ENCODE measurements at places on chromosomes 1 and 21. TPM values are rescaled to one million over a fixed set of nuclear protein-coding genes. Genes with fewer than 3 reads are reported as not detected.

DNA sequence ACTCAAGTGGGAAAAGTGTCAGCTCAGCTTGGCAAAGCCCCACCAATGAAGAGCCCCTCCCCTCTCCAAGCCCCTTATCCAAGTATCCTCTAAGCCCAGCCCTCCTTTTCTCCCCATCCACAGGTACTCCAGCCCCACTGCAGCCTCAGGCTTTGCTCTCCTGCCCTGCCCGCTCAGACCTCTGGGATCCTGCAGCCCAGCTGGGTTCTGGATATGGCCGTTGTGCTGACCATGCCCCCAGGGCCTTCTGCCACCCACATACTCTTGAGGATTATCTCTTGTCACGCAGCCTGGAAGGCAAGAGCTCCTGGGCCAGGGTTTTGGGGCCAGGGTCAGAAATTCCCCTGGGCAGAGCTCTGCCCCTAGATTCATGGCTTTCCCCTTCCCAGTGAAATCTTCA, 4.7 kb downstream of the SHISA4 start:
- peaks cover 14% of the 10 kb centered on the region for H3K27me3 ChIP-seq
- peaks cover 10% of the 10 kb centered on the region for H3K4me1 ChIP-seq
- H3K27ac ChIP-seq = no peak overlapping the region
- H3K4me3 ChIP-seq = no peak overlapping the region
- DNase-seq = no peak
- H3K36me3 ChIP-seq = no peaks in the 10 kb centered on the region

DNA sequence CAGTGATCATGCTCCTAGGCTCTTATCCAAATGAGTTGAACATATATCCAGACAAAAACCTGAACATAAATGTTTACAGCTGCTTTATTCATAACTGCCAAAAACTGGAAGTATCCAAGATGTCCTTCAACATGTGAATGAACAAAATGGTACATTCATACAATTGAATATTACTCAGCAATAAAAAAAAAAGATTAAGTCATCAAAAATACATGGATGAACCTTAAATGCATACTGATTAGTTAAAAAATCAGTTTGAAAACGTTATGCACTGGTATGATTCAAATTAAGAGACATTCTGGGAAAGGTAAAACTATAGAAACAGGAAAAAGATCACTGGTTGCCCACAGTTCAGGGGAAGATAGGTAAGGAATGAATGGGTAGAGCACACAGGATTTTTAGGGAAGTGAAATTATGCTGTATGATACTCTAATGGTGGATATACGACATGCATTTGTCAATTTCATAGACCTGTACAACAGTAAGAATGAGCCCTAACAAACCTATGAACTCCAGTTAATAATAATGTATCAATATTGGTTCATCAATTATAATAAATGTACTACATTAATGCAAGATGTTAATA, 3.1 kb downstream of the LRRC40 start:
- H3K27me3 ChIP-seq = no peaks in the 10 kb centered on the region
- no peak overlapping the region for H3K4me3 ChIP-seq
- no peak overlapping the region for H3K27ac ChIP-seq
- H3K36me3 ChIP-seq = peaks cover 10% of the 10 kb centered on the region

The PLXNA2 gene
- 0.02 TPM for total RNA-seq

GRCh38 chr1:220521778-220522177, 6.2 kb upstream of the MARK1 start:
- H3K36me3 ChIP-seq = no peaks in the 10 kb centered on the region
- no peaks in the 10 kb centered on the region for H3K4me1 ChIP-seq
- H3K27ac ChIP-seq = no peak overlapping the region
- H3K4me3 ChIP-seq = no peak overlapping the region
- no peak for DNase-seq
- H3K27me3 ChIP-seq = peaks cover 46% of the 10 kb centered on the region

The FAM151A gene
- total RNA-seq = not detected

- DNase-seq = no peak
- no peaks in the 10 kb centered on the region for H3K27me3 ChIP-seq
- no peak overlapping the region for H3K27ac ChIP-seq
- no peaks in the 10 kb centered on the region for H3K4me1 ChIP-seq
- no peaks in the 10 kb centered on the region for H3K36me3 ChIP-seq
- no peak overlapping the region for H3K4me3 ChIP-seq
Observed at GRCh38 chr1:217275655-217276398, 355.1 kb downstream of the GPATCH2 start.

GRCh38 chr1:177256153-177257075, 85.7 kb downstream of the BRINP2 start:
- no peaks in the 10 kb centered on the region for H3K4me1 ChIP-seq
- no peak for DNase-seq
- H3K4me3 ChIP-seq = no peak overlapping the region
- H3K36me3 ChIP-seq = no peaks in the 10 kb centered on the region
- H3K27ac ChIP-seq = no peak overlapping the region

DNA sequence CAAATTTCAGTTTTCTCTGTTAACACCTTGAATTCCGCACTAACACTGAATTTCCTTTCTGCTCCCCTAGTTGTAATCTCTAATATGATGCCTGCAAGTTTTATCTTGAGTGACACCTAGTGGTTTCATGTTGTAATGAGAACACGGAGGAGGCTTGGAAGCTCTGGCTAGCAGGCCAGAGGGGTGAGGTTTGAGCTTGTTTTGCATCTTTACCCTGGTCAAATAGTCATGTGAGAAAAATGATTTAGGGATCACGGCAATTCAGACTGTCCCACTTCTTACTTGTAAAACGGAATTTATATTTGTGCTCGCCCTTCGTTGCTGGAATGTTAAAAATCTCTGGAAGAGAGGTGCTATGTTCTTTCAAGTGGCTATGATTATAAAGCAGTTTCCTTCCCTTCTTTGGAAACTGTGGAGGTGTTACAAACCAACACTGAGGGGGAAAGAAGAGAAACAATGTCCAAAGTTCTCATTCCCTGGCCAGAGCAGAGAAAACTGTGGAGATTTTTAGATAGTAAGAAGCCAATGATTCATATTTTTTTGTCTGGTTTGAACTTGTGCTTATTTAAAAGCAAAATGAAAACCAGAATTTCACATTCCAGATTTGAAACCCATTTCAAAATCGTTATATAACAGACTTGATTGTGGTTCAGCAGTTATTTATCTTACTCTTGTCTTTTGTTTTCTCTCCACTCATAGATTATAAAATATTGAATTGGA, 5.3 kb upstream of the MROH9 start:
- peaks cover 4% of the 10 kb centered on the region for H3K27me3 ChIP-seq

The IVL gene
- not detected for total RNA-seq

The SLC2A5 gene
- total RNA-seq = not detected

DNA sequence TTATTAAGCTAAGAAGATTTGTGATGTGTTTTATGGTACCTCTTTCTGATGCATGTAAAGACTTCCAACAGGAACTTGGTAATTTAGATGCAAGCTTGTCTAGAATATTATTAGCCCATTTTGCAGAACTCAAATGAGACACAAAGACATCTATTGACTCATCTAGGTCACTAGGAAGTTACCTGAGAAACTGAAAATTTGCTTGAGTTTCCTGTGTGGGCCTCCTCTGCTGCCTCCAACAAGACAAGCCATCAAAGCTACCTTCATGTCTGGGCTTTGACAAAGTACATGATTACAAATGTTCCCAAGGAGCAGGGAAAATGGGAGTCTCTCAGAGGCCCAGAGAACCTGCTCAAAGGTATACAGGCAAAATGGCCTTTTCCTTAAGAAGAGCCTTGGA, 5.6 kb downstream of the RUNX1 start:
- peaks cover 61% of the 10 kb centered on the region for H3K36me3 ChIP-seq
- peak overlapping the region; percentile 98 for H3K27ac ChIP-seq
- peak overlapping the region; percentile 93 for H3K4me3 ChIP-seq
- no peak for DNase-seq

DNA sequence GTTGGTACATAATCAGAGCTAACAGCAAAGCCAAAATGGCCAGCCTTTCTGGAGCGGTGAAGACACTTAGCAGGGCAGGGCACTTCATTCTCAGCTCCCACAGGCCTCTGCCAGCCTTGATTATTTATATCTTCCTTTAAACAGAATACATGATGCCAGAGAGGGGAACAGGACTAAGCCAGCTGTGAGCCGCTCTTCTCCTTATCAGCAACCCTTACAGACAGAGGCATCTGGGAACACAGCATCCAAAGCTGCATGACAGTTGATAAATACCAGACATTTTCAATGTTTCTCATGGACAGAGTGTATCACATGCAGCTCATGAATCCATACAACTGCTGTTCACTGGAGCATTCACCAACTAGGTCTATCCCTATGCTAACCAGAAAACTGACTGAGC, 29.1 kb downstream of the DNAJC11 start:
- H3K4me3 ChIP-seq = no peak overlapping the region
- H3K4me1 ChIP-seq = no peaks in the 10 kb centered on the region
- peaks cover 3% of the 10 kb centered on the region for H3K27me3 ChIP-seq
- no peak overlapping the region for H3K27ac ChIP-seq

DNA sequence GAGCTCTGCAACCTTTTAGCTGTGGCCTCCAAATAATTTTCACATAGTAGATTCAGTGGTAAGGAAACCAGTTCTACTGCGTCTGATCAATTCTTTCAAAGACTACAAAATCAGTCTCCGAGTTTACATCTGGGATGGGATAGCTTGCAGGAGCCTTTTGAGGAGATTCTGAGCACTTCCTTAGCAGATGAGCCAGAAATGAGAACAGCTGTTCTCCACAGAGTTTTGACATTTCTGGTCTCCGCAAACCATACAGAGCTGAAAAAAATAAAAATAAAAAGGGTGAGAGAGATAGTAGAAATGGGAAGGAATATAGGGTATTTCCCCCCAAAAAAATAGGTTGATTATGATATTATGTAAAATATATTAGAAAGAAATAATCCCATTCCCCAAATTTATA, 119.3 kb downstream of the LYPLAL1 start:
- H3K27me3 ChIP-seq = no peaks in the 10 kb centered on the region
- no peaks in the 10 kb centered on the region for H3K36me3 ChIP-seq
- H3K4me1 ChIP-seq = no peaks in the 10 kb centered on the region
- H3K27ac ChIP-seq = no peak overlapping the region

- no peak for DNase-seq
- H3K27me3 ChIP-seq = no peaks in the 10 kb centered on the region
- H3K36me3 ChIP-seq = peaks cover 35% of the 10 kb centered on the region
- H3K27ac ChIP-seq = no peak overlapping the region
- H3K4me3 ChIP-seq = no peak overlapping the region
Observed at GRCh38 chr1:184701816-184702215, 52.8 kb downstream of the EDEM3 start.

- H3K27ac ChIP-seq = no peak overlapping the region
- no peak overlapping the region for H3K4me3 ChIP-seq
- H3K4me1 ChIP-seq = no peaks in the 10 kb centered on the region
- DNase-seq = no peak
- no peaks in the 10 kb centered on the region for H3K27me3 ChIP-seq
Observed at GRCh38 chr21:30340714-30341573, 3.5 kb upstream of the KRTAP27-1 start.

DNA sequence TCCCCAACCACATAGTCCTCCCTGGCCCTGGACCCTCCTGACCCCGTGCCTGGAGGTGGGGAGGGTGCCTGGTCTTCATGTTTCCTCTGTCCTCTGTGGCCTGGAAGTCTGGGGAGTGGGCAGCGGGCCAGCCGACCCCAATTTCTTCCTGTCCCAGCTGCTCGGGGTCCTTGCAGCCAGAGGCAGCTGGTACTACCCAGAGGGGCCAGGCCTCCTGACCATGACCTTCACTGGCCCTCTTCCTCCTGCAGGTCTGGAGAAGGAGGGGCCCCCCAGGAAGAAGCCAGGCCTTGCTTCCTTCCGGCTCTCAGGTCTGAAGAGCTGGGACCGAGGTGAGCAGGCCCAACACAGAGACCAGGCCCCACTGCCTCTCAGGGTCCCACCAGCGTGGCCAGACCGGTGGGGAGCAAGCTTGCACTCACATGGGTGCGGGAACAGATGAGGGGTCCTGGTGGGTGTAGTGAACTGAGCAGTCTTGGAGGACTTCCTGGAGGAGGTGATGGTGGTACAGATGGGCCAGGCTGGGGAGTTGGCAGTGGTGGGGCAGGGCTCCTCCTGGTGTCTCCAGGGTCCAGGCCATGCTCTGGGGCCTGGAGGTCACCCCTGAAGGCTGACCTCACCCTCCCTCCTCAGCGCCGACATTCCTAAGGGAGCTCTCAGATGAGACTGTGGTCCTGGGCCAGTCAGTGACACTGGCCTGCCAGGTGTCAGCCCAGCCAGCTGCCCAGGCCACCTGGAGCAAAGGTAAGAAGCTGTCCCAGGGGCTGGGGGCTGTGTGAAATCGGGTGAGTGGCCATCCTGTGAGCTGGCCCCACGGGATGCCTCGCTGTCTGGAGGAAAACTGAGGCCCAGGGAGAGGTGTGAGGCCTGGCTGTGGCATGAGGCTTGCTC, 32.7 kb downstream of the TRIM11 start:
- no peak for DNase-seq
- no peaks in the 10 kb centered on the region for H3K36me3 ChIP-seq
- no peak overlapping the region for H3K4me3 ChIP-seq
- H3K4me1 ChIP-seq = no peaks in the 10 kb centered on the region

Measured in activated T-helper 1 cell treated with anti-CD3 and anti-CD28 coated beads, Interleukin-12 subunit alpha, Interleukin-12 subunit beta, Interleukin-2, Interleukin-4 antibody, amounts not matched to agents 30 ng/mL and 10 ng/mL and 1 ng/mL, durations not matched to agents 14 hours and 24 hours and 36 hours (primary cell).